NCI-H774 (cell line): ENCODE measurements at places on chromosomes 16 and 17.

- DNase-seq: no peak
These were observed 56.7 kb downstream of the ZFHX3 start for GRCh38 chr16:72991211-72991610.

GRCh38 chr16:66489818-66490217 is 60.1 kb downstream of the TK2 start:
- DNase-seq: no peak

GRCh38 chr16:25155553-25156460 is 44.3 kb downstream of the LCMT1 start:
- no peak for DNase-seq

DNA sequence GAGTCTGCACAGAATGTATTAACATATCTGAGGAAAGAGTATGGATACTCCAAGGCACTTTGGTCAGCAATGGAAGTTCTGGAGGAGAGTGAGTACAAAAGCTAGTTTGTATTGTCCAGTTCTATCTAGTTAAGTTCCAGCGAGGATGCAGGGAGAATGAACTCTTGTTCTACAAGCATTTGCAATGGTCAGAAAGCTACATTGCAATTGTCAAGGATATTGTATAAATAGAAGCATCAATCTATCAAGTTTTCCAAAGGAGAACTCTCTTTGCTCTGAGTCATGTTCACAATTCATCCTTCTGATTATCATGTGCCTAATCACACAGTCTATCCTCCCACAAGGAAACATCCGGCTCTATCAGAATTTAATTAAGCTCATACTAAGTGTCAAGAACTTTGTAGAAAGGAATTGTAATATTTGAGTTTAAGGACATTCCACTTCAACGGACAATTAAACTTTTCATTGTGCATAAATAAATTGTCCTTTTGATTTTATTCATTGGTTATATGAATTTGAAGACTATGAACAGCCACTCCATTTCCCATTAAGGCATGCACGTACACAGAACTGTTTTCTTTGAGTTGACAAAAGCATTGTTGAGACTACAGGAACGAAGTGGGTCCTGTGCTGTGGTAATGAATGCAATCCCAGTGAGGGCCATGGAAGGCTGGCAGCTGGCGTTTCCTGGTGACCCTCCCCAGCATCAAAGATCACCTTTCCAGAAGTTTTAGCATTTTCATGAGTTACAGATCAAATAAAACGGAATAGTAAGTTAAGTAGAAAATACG is 973.5 kb upstream of the GOT2 start:
- no peak for DNase-seq
